ENCODE measurements at places on chromosomes 11 and 22.

- peak; percentile 46 for DNase-seq
These were observed 19.5 kb upstream of the TPH1 start for GRCh38 chr11:18065572-18065971.

DNA sequence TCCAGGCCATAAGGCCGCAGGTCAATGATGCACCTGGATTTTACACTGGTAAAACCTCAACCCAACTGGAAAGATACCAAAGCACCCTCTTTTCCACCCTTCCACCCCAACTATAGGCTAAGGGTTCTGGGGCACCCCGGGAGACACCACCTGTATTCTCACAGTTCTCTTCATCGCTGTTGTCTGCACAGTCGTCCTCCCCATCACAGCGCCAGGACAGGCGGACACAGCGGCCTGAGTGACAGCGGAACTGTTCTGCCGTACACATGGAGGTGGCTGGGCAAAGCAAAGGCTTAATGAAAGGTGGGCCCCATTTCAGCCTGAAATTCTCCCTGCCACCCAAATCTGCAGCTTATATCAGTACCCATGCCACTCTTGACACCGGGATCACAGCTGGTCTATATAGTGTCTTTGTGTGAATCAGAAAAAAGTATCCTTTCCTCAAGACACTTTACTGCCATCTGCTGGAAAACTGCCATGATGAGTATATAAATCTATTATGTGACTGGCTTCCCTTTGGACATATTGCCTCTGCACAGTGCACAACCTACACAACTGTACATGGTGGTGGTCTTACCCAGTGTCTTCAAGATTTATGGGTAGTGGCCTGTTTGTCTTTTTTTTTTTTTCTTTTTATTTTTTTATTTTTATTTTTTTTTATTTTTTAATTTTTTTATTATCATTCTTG lies 21.5 kb downstream of the LRP4 start:
- peak; percentile 53 for DNase-seq

DNA sequence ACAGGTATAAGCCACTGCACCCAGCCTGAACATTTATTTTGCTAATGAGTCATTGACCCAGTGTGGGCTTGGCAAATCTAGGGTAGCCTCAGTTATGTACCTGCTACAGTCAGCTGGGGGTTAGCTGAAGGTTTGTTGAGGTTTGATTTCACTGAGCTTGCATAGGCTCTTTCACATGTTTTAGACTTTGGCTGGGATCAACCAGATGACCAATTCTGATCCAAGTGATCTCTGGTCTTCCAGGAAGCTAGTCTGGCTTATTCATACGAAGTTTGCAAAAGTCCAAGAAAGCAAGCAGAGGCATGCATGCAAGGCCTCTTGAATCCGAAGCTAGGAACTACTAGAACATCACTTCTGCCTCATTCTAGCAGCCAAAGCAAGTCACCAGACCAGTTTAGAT lies 21.0 kb downstream of the SERPING1 start:
- DNase-seq = no peak

DNA sequence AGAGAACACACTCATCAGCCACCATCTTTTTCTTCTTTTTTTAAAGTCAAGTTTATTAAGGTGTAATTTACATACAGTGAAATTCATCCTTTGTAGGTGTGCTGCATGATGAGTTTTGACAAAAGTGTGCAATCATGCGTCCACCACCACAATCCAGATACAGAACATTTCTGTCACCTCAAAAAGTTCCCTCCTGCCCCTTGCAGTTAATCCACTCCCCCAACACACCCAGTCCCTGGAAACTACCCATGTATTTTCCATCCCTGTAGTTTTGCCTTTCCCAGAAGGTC lies 126.7 kb downstream of the HIPK3 start:
- no peak for DNase-seq

DNA sequence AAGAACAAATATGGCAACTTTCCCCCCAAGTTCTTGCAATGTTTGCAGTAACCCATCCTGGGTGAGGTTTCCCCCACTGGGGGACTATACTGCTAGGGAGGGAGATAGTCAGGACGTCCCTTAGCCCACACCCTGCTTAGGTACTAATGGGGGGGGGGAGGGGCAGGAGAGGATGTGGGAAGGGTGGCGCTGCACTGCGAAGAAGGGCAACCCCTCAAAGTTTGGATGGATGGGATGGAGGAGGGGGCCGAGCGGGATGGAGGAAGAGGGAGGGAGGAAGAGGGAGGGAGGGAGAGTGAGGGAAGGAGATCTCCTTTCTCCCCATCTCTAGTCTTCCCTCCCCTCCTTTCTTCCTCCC lies 100.6 kb upstream of the HSD17B12 start:
- DNase-seq = no peak

DNA sequence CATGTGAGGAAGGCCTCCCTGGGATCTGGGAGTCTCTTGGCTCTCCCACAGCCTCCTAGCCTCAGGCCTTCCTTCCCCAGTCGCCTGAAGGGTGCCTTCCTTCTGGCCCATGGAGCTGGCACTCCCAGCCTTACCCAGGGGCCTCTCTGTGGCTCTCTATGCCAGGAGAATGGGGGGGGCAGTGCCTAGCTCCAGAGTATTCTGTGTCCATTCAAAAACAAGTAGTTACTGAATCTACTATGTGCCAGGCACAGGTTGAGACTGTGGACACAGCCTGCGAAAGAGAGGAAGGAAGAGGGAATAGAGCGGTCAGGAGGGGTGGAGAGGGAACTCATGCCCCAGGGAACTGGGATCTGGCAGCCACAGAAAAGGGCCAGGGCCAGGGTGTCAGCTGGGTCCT lies 2.7 kb upstream of the PLA2G3 start:
- no peak for DNase-seq

DNA sequence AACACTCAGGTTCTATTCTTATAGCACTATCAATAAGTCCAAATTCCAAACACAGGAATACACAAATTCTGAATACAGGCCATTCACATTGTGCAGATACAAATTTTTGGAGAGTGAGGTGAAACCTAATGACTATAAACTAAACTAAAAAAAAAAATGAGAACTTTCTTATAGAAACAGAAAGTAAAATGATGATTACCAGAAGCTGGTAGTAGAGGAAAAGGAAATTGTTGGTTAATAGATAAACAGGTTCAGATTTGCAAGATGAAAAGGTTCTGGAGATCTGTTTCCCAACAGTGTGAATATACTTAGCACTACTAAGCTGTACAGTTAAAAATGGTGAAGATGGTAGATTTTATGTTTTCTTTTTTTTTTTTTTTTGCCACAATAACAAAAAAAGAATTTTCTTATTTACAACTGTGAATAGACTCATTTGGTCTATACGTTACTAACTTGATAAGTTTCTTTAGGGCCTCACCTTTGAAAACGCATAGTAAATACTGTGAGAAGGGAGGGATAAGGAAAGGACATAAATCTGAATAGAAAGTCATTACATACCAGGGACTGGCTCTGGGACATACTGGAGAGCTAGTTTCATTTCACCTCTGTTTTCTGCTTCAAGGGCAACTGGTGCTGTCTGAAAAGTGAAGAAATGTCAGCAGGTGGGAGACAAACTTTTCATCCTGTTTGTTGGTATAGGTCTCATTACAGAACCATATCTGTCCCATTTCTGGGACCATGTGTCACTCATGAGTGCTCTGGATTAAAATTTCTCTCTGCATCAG lies 14.2 kb upstream of the CCDC89 start:
- no peak for DNase-seq

- DNase-seq = no peak
These were observed 30.3 kb downstream of the DLG2 start for GRCh38 chr11:85596886-85597285.

GRCh38 chr11:61697764-61698163 lies 17.6 kb downstream of the DAGLA start:
- no peak for DNase-seq
